ENCODE measurements at places on chromosomes 2 and 18.

DNA sequence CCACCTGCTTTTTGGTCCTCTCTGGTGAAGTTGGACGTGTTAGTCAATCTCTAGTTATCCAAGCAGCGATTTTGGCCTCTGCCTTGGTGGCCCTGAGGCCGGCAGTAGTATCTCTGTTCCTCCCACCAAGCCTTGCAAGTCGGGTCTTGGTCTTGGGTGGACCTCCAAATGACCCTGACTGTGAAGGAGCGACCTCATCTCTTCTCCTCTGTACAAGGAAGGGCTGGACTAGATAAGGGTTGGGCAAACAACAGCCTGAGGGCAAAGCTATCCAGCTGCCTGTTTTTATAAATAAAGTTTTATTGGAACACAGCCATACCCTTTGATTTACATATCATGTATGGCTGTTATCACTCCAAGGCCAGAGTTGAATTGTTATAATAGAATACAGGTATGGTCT is 74.6 kb upstream of the FOSL2 start:
- no peak for DNase-seq

DNA sequence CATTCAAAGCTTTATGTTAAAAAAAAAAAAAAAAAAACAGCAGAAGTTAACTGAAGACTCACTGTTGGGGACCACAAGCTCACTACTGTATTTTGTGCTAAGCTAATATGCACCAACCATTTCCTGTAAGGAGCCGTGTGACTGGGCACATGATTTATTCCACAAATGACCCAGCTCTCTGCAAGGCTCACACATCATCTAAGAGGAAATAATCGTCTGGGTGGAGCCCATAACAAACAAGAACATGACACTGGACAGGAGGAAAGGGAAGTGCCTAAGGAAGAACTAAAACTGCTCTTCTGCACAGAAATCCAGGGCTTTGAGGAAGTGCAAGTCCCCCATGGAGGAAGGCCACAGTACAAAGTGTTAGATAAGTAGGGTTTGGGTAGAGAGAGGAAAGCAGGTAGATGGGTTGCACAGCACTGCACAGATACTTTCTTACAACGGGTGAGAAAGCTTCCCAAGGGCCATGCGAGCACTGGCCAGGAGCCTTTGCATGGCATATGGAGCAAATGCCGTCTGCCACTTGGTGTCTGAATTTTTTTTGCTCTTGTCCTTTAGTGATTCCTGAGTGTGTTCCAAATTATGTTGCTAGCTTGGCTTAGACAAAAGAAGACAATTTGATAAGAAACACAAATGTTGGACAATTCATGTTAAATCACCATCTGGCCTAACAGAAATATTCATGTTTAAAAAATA is 24.4 kb downstream of the NFE2L2 start:
- peak; percentile 52 for DNase-seq

- DNase-seq = no peak
Observed at GRCh38 chr18:8839281-8839680, 133.9 kb downstream of the MTCL1 start.

DNA sequence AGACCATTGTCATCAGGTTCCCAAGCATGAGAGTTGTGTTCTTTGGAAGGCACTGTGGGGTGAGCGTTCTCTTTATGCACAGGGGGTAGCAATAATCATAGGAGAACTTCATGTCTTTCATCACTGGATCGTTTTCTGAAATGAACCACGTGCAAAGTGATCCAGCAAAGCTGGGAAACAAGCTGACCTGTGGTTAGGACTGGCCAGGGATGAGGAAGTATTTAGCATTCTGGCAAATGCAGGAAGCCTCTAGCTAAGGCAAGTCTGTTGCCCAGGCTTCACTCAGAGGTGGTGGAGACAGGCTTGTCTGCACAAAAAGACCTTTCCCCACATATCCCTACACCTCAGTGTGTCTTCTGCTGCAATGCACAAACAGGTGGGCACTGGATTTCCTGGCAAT is 58.6 kb downstream of the MMADHC start:
- DNase-seq = no peak

GRCh38 chr2:120935339-120936313 is 200.0 kb downstream of the GLI2 start:
- DNase-seq = no peak

- DNase-seq = no peak
Observed at GRCh38 chr2:54435325-54436226, 20.6 kb upstream of the SPTBN1 start.

- no peak for DNase-seq
Observed at GRCh38 chr2:156574112-156574511, 137.9 kb downstream of the GPD2 start.
